ENCODE measurements at places on chromosomes 5 and 9. TPM values are rescaled to one million over a fixed set of nuclear protein-coding genes. Genes with fewer than 3 reads are reported as not detected.
A peak's percentile ranks its signal among the peaks of the same experiment; 100 is the strongest.

Gene PDZD2
- total RNA-seq: 7.5 TPM

Gene CTNND2
- 8.6 TPM for total RNA-seq

Gene FABP6
- total RNA-seq: 2.9 TPM

Gene PALM2AKAP2
- total RNA-seq: 7.0 TPM

Gene OLFML2A
- total RNA-seq: 11.6 TPM

Gene CNTNAP3
- 4.8 TPM for total RNA-seq

Gene PTGDS
- total RNA-seq: 2.9 TPM

Gene CORO2A
- total RNA-seq: 32.5 TPM

Gene FAM81B
- total RNA-seq: not detected

Gene PCA3
- total RNA-seq: not detected

Gene SOWAHA
- 0.11 TPM for total RNA-seq

Gene GOLM1
- total RNA-seq: 81.8 TPM

Gene OLFM1
- total RNA-seq: 31.8 TPM

Gene SLC35A4
- total RNA-seq: 75.7 TPM

Gene PCSK1
- 4.5 TPM for total RNA-seq

Gene OR1L8
- total RNA-seq: not detected

Gene CDH10
- 0.22 TPM for total RNA-seq

Gene F2RL2
- not detected for total RNA-seq

Gene FAM78A
- 3.4 TPM for total RNA-seq

Gene TMEM252
- not detected for total RNA-seq

Gene FRRS1L
- total RNA-seq: 0.71 TPM

Gene MAMDC4
- total RNA-seq: 6.7 TPM

DNA sequence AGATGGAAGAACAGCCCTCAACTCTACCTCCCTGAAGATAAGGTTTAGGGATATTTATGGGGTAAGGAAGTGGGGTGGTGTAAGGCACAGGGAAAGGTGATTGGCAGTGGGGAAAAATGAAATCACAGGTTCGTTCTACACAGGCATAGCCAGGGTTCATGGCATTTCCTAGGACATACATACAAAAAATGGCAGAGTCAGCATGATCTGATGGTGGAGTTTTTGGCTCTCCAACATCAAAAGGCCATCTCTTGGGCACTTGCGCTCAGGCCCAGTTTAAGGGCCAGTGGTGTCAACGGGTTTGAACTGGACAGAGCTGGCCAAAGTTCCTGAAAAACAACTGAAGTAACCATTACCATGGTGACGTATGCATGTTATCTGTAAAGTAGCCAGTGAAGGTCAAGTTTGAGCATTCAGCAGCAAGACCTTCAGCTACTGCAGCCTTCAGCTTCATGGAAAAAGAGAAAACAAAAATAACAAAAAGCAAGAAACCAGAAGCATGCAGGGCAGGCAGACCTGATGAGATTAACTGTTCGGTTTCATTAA, 92.8 kb downstream of the SMARCA2 start:
- H3K36me3 ChIP-seq: no peaks in the 10 kb centered on the region
- DNase-seq: no peak
- peaks cover 5% of the 10 kb centered on the region for H3K4me1 ChIP-seq
- H3K27ac ChIP-seq: no peak overlapping the region
- no peak overlapping the region for H3K4me3 ChIP-seq

GRCh38 chr5:93715327-93715726, 26.1 kb downstream of the POU5F2 start:
- DNase-seq: no peak
- H3K27ac ChIP-seq: no peak overlapping the region
- H3K27me3 ChIP-seq: no peaks in the 10 kb centered on the region
- peaks cover 5% of the 10 kb centered on the region for H3K4me1 ChIP-seq

DNA sequence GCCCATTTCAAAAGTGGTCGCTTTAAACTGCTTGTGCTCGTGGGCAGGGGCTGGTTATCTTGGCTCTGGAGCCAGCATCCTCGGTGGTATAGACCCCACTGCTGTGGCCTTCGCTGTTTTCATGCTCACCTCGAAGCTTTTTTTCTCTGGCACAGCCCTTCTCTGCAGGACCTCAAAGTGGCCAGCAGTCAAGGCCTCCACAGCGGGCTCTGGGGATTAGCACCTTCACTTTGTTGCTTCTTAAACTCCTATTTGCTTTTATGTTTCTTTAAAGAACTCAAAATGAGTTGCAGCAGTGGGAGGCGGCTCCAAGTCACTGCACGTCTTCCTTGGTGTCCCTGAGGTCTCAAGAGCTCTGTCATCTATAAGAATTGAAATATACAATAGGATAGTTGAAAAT, 165.1 kb downstream of the CACNA1B start:
- H3K4me1 ChIP-seq: no peaks in the 10 kb centered on the region
- peaks cover 3% of the 10 kb centered on the region for H3K36me3 ChIP-seq
- H3K27me3 ChIP-seq: no peaks in the 10 kb centered on the region
- no peak overlapping the region for H3K27ac ChIP-seq

GRCh38 chr9:75499812-75500211, 390.7 kb upstream of the PCSK5 start:
- no peaks in the 10 kb centered on the region for H3K27me3 ChIP-seq
- H3K4me3 ChIP-seq: no peak overlapping the region
- H3K36me3 ChIP-seq: no peaks in the 10 kb centered on the region
- no peak overlapping the region for H3K27ac ChIP-seq
- no peak for DNase-seq

DNA sequence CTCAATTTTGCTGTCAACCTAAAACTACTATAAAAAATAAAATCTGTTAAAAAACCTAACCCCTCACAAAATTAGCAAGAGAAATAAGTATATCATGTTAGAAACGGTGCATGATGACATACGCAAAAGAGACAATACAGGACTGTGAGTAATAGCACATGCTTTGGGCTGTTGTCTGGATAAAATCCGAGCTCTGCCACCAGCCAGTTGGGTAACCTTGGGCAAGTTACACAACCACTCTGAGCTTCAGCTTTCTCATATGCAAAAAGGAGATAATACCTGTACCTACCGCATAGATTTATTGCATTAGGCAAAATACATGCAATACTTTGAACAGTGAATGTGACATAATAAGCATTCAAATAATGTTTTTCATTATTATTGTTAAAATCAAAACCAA, 481.7 kb downstream of the TLE1 start:
- no peak overlapping the region for H3K27ac ChIP-seq
- no peaks in the 10 kb centered on the region for H3K36me3 ChIP-seq
- H3K4me3 ChIP-seq: no peak overlapping the region
- peaks cover 3% of the 10 kb centered on the region for H3K4me1 ChIP-seq
- DNase-seq: no peak
- H3K27me3 ChIP-seq: no peaks in the 10 kb centered on the region

- H3K27ac ChIP-seq: peak overlapping the region; percentile 63
- no peaks in the 10 kb centered on the region for H3K27me3 ChIP-seq
- peaks cover 29% of the 10 kb centered on the region for H3K36me3 ChIP-seq
- DNase-seq: no peak
These were observed 76.5 kb downstream of the DAP start for GRCh38 chr5:10684303-10685086.

DNA sequence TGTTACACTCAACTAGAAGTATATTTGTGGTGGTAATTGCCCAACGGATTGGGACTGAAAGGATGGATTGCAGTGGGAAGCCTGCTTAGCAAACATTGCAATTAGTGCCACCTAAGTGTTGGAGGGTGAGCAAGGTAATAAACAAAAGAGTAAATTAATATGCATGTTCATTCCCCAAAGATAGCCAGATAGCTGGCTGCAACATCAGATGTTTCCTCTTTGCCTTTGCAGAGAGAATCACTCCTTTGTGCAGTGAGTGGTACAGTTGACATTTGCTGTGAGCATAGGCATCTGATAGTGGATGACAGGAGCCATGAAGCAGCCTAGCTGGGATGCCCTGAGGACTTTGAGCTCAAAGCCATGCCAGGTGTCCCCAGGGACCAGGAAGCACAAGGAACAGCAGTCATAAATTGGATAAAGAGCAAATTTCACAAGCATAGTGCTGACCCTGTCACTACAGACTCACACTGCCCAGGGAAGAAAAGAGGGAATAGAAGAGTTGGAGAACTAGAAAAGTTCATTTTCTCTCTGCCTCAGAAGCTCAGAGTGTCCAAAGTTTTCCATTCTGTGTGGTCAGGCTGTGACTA, 336.1 kb upstream of the SLC30A5 start:
- no peak overlapping the region for H3K27ac ChIP-seq
- H3K27me3 ChIP-seq: no peaks in the 10 kb centered on the region
- H3K36me3 ChIP-seq: no peaks in the 10 kb centered on the region
- peaks cover 8% of the 10 kb centered on the region for H3K4me1 ChIP-seq
- no peak overlapping the region for H3K4me3 ChIP-seq
- no peak for DNase-seq

- peak overlapping the region; percentile 91 for H3K27ac ChIP-seq
- peak; percentile 20 for DNase-seq
- H3K4me3 ChIP-seq: peak overlapping the region; percentile 53
- peaks cover 32% of the 10 kb centered on the region for H3K4me1 ChIP-seq
These were observed 143.9 kb upstream of the FBN2 start for GRCh38 chr5:128681764-128682592.

- DNase-seq: peak; percentile 98
- peak within 1 kb of the TSS; percentile 99 for H3K27ac ChIP-seq
- H3K4me1 ChIP-seq: peaks cover 33% of the 10 kb centered on the region
- H3K4me3 ChIP-seq: peak within 1 kb of the TSS; percentile 98
- no peaks in the 10 kb centered on the region for H3K36me3 ChIP-seq
These were observed at the start of gene CTNNAL1 for GRCh38 chr9:109012876-109013678. Gene CTNNAL1, minus strand, starts transcription at chr9:109013499. Its CDS starts 57 bp downstream, at chr9:109013442.

DNA sequence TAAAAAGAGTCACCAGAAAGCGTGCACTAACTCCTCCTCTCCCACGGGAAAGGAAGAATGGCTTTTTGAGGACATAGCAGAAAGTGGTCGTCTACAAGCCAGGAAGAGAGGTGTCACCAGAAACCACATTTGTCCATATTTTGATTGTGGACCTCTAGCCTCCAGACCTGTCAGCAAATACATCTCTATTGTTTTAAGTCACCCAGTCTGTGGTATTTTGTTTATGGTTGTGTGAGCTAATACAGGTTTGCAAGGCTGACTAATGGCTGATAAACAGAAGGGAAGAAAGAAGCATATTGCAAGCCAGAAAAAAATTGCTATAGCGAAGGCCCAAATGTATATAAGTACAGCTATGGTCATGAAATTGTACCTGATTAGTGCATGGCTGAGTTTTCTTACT, 21.4 kb downstream of the WDR70 start:
- H3K27me3 ChIP-seq: no peaks in the 10 kb centered on the region
- DNase-seq: no peak
- H3K27ac ChIP-seq: no peak overlapping the region
- H3K4me1 ChIP-seq: peaks cover 3% of the 10 kb centered on the region

DNA sequence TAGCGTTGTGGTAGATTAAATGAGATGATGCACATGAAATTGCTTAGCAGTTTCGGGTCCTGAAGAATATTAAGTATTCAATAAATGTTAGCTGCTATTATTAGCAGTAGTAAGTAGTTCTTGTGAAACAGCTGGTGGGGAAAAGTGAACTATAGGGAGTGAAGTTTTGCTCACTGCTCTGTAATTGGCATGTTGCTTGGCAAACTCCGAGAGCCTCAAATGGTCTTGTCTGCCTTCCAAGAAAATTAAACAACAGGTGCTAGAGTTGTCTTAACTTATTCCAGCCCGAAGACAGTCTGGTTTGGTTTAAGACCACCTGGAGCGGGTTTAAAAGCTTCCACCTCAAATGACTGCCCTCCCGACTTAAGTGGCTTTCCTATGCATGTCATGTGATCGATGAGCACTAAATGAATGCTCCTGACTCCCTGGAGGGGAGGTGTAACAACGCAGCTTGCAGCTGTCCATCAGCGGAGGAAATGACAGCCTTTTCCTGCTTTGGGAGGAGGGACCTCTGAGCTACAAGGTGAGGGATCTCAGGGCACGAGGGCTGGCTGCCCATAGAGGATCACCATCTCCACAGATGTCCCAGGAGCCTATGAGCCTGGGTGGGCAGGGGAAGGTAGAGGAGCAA, 202.9 kb upstream of the PANK3 start:
- no peak overlapping the region for H3K27ac ChIP-seq
- no peak overlapping the region for H3K4me3 ChIP-seq
- DNase-seq: no peak
- H3K4me1 ChIP-seq: peaks cover 10% of the 10 kb centered on the region
- H3K27me3 ChIP-seq: no peaks in the 10 kb centered on the region

DNA sequence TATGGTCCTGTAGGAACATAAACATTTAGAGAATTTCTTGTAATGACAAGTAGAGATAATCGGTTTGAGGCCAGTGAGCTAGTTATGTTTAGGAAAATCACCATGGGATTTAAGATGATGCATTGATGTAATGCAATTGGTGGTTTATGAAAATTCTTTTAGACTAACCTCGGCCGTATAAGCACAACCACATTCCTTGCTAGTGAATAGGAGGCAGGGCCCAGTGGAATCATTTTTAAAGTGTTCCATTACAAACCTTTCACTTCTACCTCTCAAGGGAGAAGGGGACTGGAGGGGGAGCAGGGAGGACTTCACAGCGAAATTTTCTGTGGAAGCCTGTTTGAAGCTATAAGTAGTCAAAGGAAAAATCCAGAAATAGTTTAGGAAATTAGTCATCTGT, 71.8 kb upstream of the NFIL3 start:
- H3K4me3 ChIP-seq: no peak overlapping the region
- H3K4me1 ChIP-seq: peaks cover 27% of the 10 kb centered on the region
- H3K27me3 ChIP-seq: no peaks in the 10 kb centered on the region
- no peak overlapping the region for H3K27ac ChIP-seq

DNA sequence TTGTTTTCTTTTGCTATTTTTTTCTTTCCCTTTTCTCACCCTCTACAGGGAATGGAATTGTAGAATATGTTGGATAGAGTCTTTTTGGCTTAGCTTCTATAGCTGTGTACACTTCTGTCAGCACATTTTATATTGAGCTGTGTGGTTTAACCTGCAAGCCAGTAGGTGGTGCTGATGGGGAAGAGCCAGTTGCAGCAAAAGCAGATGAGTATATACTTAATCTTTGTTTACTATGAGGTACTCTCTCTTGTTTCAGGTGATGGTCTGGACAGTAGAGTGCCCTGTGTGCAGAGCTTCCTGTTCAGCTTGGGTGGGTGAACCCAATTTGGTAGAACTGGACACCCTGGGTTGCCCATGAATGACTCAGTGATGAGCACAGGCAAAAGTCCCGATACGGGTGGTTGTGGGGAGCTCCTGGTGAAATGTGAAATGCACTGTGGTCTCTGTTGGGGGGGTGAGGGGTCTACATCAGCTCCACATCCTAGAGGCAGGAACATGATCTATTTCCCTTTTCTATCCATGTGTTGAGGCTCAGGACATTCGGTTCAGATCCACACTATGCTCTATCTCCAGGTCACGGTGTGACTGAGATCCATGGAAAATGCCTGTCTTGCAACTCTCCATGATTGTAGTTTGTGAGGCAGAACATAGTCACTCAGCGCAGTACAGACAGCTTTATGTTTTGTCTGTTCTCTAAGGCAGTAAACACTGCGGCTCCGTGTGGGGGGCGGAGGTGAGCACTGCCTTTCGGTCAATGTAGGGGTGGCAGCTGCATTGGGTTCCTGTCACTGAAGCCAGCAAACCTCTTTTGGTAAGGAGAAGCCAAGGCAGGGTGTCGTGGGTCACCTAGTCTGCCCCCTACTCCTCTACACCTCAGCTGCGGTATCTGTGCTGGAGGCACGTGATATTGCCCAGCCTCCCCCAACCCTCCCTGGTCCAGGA, 353.2 kb downstream of the PRR16 start:
- H3K4me3 ChIP-seq: no peak overlapping the region
- H3K36me3 ChIP-seq: peaks cover 8% of the 10 kb centered on the region
- H3K27me3 ChIP-seq: no peaks in the 10 kb centered on the region
- DNase-seq: peak; percentile 26
- H3K27ac ChIP-seq: no peak overlapping the region
